Osteoblast (primary cell): ENCODE measurements at places on chromosomes 13 and 19.

GRCh38 chr19:35112995-35113688 lies 2.5 kb upstream of the FXYD3 start:
- H3K4me3 ChIP-seq = no peak overlapping the region
- no peak for DNase-seq
- H3K27me3 ChIP-seq = peaks cover 14% of the 10 kb centered on the region
- H3K4me1 ChIP-seq = no peaks in the 10 kb centered on the region
- no peak overlapping the region for H3K27ac ChIP-seq
- no peaks in the 10 kb centered on the region for H3K36me3 ChIP-seq

DNA sequence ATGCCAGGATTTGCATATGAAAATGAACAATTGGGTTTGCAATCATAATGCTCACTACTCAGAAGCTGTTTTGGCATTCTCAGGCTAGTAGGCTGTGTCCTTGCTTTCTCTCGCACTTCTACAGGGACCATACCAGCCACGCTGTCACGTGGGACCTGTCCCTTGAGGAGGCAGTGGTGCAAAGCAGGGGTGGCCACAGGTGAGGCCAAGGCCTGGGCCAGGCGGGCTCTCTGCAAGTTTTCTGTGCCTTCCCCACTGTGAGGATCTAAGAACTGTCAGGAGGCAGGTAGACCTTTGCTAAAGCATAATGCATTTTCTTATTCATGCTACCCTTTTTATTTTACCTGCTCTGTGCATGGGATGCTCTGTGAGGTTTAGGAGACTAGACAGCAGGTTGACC lies 89.4 kb upstream of the IRS2 start:
- H3K27me3 ChIP-seq = no peaks in the 10 kb centered on the region
- H3K27ac ChIP-seq = no peak overlapping the region
- no peak for DNase-seq
- no peaks in the 10 kb centered on the region for H3K36me3 ChIP-seq
- no peaks in the 10 kb centered on the region for H3K4me1 ChIP-seq

DNA sequence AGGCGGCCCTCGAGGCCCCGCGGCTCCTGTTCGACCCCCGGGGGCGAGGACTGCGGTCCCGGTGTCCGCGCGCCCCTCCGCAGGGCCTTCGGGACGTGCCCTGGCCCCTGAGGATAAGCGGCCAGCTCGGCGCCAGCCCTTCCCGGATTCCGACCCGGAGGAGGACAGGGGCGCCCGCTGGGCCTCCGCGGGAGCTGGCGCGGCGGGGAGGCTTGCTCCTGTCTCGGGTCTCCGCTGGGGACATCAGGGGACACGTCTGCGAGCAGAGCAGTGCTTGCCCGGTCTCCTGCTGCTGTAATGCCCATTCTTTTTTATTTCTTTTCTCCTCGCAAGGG lies 829 bp downstream of the B3GLCT start:
- peak overlapping the region; percentile 74 for H3K27ac ChIP-seq
- H3K4me1 ChIP-seq = peaks cover 23% of the 10 kb centered on the region
- H3K4me3 ChIP-seq = peak overlapping the region; percentile 77
- H3K36me3 ChIP-seq = no peaks in the 10 kb centered on the region
- H3K27me3 ChIP-seq = no peaks in the 10 kb centered on the region

GRCh38 chr13:65336087-65336749 lies 1893.9 kb downstream of the PCDH9 start:
- H3K4me3 ChIP-seq = no peak overlapping the region
- no peaks in the 10 kb centered on the region for H3K4me1 ChIP-seq
- H3K27ac ChIP-seq = no peak overlapping the region
- no peaks in the 10 kb centered on the region for H3K36me3 ChIP-seq
- DNase-seq = no peak

DNA sequence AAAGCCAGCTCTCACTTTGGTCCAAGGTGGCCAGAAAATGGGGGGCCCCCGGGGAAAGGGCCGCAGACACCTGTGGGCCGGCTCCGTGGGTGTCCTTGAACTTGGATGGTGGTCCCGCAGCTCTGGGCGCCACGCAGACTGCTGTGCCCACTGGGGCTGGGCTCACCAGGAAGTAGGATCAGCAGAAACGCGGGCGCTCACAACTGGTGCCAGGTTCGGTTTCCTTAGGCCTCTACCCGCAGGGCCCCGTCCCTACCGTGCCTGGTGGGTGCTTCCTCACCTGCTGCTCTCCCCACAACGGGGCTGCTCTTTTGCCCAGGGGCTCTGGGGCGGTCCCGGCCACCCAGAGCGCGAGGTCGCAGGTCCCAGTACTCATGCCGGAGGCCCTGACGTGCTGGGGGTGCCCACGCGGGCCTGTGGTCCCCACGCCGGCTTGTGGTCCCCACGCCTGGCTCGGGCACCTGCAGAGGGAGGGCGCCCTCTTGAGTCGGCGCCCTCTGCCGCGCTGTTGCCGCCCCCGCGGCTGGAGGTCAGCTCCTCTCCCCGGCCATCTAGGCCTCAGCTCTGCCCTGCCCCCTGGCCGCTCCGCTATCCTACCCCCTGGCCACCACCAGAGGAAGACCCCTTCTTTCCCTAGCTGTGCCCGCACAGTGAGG lies 1303.6 kb downstream of the UQCRFS1 start:
- H3K27me3 ChIP-seq = no peaks in the 10 kb centered on the region
- H3K27ac ChIP-seq = no peak overlapping the region
- no peak overlapping the region for H3K4me3 ChIP-seq
- H3K4me1 ChIP-seq = no peaks in the 10 kb centered on the region
- DNase-seq = no peak
- H3K36me3 ChIP-seq = no peaks in the 10 kb centered on the region

- H3K36me3 ChIP-seq = peaks cover 41% of the 10 kb centered on the region
- no peaks in the 10 kb centered on the region for H3K27me3 ChIP-seq
- H3K27ac ChIP-seq = no peak overlapping the region
- no peaks in the 10 kb centered on the region for H3K4me1 ChIP-seq
Measured at GRCh38 chr13:52025475-52026245, 1.2 kb downstream of the UTP14C start.

DNA sequence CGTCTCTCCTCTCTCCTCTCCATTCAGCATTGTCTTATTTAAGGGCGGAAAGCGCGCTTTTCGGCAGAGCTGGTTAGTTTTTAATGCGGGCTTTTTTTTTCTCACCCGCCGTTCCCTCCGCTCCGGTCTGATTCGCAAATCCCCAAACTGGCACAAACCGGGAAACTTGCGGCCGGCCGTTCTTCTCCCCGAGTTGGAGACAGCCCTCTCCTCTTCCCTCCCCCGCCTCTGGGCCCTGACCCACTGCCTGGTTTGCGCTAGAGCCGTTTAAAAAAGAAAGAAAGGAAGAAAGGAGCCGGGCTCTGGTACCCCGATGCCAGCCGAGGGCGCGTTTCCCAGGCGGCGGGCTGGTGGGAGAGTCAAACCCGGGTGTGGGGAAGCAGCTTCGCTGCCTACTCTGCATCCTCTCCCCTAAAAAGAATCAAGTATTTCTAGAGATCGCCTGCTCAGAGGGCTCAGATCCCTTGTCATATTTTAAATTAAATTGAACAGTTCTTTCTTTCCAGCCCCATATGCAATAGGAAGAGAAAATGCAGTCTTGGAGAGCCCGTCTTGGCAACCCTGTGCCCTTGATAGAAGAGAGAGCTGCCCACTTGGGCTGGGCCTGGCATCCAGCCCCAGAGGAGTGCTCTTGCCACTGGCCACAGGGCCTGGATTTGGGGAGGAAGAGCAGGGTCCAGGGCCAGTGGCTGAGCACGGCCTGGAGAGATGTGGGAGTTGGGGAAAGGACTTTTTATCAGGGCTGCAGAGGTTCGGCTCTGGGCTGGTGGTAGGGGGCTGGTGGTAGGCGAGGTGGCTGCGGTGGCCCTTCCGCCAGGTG lies 19.0 kb downstream of the NFIX start:
- H3K27ac ChIP-seq = peak overlapping the region; percentile 98
- no peaks in the 10 kb centered on the region for H3K36me3 ChIP-seq
- peak overlapping the region; percentile 74 for H3K4me3 ChIP-seq
- peaks cover 69% of the 10 kb centered on the region for H3K4me1 ChIP-seq
- DNase-seq = peak; percentile 95

GRCh38 chr13:36919171-36919832 lies 736 bp downstream of the SMAD9 start:
- H3K36me3 ChIP-seq = no peaks in the 10 kb centered on the region
- H3K4me3 ChIP-seq = peak overlapping the region; percentile 86
- peaks cover 10% of the 10 kb centered on the region for H3K4me1 ChIP-seq

GRCh38 chr13:111116856-111117255 lies 1.7 kb downstream of the ARHGEF7 start:
- DNase-seq = no peak
- H3K4me1 ChIP-seq = peaks cover 4% of the 10 kb centered on the region
- H3K4me3 ChIP-seq = no peak overlapping the region
- H3K36me3 ChIP-seq = no peaks in the 10 kb centered on the region
- H3K27ac ChIP-seq = no peak overlapping the region

DNA sequence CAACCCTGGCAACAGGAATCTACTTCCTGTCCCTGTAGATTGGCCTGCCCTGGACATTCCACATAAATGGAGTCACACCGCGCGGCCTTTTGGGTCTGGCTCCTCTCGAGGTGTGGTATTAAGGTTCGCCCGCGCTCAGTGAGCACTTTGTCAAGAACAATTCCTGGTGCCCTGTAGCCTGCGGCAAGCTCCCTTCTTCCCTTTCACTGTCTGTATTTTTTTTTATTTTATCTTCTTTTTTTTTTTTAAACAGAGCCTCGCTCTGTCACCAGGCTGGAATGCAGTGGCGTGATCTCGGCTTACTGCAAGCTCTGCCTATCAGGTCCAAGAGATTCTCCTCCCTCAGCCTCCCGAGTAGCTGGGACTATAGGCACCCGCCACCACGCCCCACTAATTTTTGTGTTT lies 28.3 kb downstream of the PEX11G start:
- DNase-seq = peak; percentile 62
- H3K27me3 ChIP-seq = no peaks in the 10 kb centered on the region
- peaks cover 24% of the 10 kb centered on the region for H3K36me3 ChIP-seq

DNA sequence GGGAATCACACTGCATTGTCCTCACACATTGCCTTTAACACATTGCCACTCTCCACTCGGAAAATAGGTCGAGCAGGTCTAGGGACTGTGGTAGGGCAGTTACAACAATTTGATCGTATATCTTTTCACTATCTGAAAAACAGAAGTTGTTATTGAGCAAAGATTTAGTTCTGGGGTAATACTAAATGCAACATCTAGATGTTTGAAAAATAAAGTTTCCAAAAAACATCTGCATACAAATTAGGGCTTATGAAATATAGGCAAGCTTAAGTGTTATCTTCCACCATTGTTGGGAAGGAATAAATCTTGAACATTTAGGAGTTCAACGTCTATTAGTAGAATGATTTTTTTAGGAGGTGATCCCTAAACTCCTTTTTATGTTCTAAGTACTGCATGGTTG lies 768 bp upstream of the HS6ST3 start:
- no peak overlapping the region for H3K4me3 ChIP-seq
- H3K27me3 ChIP-seq = peaks cover 60% of the 10 kb centered on the region
- H3K27ac ChIP-seq = no peak overlapping the region

DNA sequence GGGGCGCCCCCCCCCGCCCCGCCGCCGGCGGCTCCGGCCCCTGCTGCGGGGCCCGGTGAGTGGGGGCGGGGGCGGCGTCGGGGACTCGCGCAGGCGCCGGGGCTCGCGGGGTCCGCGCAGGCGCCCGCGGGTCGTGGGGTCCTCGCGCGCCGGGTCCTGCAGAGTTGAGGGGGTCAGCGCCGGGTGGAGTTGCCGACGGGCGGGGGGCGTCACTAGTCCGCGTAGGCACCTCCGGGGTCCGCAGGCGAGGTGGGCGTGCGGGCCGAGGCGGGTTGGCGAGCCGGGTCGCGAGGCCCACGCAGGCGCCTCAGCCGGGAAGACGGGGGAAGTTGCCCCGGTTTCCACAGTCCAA lies 365 bp downstream of the PPP6R1 start:
- H3K4me1 ChIP-seq = peaks cover 28% of the 10 kb centered on the region
- peak overlapping the region; percentile 94 for H3K4me3 ChIP-seq
- peaks cover 4% of the 10 kb centered on the region for H3K36me3 ChIP-seq
- H3K27me3 ChIP-seq = no peaks in the 10 kb centered on the region
- DNase-seq = peak; percentile 95
- peak overlapping the region; percentile 91 for H3K27ac ChIP-seq

DNA sequence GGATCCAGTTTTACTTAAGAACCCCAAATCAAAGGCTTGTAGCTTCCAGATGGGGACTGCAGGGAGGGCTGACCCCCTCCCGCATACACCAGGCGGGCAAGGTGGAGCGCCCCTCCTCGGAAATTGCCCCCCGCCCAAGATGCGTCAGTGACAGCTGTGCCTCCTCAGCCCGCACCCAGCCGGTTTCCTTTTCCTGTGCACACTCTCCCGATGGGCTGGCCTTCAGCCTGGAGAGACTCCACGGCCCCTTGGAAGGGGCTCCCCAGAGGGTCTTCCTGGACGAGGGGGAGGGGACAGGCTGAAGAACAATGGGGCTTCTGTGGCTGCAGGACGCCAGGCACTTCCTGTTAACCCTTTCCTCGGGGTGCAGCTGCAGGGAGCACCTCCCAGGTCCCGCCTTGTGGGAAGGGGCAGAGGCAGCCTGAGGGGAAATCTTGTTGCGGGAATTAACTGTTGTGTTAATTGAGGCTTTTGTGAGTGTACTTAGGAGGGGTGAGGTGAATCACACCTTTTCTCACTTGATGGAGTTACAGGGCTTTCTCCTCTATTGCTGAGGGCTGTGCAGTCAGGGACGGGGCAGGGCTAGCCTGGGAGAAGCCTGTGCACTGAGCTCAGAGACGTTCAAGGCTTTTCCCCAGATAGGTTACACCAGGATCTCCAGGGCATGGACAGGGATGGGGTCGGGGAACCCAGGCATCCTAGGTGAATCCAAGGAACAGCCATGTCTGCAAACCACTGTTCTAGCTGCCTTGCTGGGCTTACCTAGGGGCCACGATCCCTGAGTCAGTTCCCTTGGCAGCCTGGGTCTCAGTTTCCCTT lies 14.3 kb downstream of the IER2 start:
- H3K36me3 ChIP-seq = no peaks in the 10 kb centered on the region
- no peaks in the 10 kb centered on the region for H3K27me3 ChIP-seq
- H3K4me3 ChIP-seq = peak overlapping the region; percentile 49
